ENCODE measurements at places on chromosomes 7 and 10.

- DNase-seq: no peak
Observed at GRCh38 chr10:114239994-114240345, 916 bp downstream of the VWA2 start.

DNA sequence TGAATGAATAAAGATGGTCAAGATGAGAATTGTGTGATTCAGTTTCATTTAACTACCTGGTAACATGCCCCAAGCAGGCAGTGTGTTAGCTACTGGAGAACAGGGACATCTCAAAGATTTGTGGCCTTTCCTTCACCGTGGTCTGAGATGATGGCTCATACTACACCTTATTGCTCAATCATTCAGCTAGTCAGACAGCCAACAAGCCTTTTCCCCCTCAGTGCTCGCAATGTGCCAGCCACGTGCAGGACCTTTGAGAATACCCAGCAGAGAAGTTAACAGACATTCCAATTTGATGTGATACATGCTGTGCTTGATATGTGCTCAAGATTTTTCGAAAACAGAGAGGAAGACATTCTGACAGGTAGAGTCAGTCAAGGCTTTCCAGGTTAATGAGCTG lies 562.8 kb downstream of the SUGCT start:
- no peak for DNase-seq

DNA sequence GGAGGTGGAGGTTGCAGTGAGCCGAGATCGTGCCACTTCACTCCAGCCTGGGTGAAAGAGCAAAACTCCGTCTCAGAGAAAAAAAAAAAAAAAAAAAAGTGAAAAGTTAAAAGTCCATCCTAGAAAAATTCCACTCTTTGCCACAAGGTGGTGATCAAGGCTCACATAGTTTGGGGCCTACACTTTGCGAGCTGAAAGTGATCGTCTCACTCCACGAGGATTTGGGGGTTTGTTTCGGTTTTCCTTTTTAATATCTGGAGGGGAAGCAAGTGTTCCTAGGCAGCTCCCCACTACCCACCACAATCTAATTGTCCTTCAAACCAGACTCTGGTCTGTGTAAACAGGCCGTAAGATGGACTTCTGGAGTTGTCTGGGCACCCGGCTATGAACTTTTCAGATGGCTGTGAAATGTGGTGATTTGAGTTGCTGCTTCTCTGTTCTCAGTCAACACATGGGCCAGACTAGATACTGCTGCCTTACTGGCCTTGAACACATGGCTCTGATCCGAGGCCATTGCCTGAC lies 27.1 kb downstream of the PRLHR start:
- peak; percentile 24 for DNase-seq

DNA sequence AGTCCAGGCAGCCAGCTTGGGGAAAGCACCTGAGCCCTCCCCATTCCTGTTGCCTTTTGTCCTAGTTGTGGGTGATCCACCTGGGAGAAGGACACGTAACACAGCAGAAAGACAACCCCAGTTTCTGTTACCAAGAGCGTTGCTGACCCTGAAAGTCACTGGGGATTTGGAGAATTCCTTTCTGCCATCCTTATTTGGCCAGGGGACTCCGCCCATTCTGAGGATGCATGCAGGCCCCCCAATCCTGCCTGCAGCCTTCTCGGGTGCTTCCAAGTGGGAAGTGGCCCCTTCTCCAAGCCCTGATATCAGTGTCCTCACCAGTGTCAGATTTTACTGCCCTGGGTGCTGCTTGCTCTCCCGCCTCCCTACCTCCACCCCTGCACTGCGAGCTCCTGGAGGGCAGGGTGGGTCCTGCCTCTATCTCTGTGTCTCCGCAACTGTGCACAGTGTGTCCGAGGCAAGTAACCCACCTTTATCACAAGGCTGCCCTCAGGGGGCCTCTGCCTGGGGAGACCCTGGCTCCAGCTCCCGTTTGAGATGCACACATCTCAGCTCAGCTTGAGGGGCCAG lies 9.2 kb upstream of the ADCY1 start:
- no peak for DNase-seq

DNA sequence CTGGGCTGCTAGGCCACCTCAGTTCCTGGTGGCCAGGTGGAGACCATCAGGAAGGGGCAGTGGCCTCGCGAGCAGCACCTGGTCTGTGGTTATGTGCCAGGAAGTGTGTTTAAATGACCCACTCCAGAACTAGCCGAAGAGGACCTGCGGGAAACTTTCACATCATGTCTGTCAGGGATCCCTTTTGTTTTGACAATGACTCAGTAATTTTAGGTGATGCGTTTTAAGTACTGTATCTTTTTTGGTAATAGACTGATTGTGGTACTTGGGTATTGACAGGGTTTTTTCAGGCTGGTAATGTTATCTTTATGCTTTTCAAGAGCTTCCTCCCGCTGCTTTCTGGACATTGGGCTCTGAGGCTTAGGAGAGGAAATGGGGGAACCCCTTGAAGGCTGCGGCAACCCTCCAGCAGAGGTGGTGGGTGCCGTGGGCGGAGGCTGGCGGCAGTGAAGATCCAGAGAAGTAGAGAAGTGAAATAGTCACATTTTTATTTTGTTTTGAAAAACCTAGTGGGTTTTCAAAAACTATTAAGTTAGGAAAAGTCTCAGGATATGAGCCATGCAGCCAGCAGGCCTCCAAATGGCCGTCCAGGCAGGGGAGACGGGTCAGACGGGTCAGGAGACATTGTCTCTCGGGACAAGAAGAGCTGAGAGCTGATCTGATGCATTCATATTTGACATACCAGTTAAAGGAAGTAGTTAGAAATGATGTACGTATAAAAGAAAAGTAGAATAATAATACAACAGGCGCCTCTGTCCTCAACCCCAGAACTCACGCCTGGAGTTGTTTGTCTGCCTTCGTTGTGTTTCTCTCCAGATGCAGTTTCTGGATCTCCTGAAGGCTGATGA lies 27.7 kb downstream of the PPP2R2D start:
- DNase-seq: no peak

GRCh38 chr7:149713731-149714068 lies 59.7 kb downstream of the ZNF467 start:
- DNase-seq: no peak

GRCh38 chr7:98655611-98656010 lies 38.5 kb downstream of the NPTX2 start:
- no peak for DNase-seq

DNA sequence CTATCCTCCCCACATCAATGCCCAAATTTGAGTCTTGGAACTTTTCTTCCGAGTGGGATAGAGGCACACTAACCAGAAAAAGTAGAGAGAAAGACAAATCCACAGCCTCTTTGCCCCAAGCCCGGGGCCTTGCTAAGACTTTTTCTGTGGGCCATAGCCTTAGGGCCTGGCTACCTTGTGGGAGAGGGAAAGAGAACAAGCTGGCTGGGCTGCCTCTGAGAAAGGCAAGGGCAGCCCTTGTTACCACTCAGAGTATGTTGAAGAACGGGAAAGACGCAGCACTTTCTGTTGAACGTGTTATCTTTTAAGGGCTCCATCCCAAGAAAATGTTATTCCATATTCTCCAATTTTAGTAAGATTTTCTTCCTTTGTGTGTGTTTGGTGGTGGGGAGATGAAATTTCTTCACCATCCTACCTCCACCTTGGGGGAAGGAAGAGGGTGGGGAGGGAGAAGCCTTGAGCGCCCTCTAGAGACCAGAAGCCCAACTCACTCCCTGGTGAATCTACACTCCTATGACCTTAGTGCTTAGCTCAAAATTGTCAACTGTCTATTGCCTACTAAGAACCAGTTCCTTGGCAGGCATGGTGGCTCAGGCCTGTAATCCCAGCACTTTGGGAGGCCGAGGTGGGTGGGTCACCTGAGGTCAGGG lies 3.9 kb upstream of the NRF1 start:
- DNase-seq: no peak

- no peak for DNase-seq
Observed at GRCh38 chr10:77509391-77509790, 128.2 kb downstream of the KCNMA1 start.

DNA sequence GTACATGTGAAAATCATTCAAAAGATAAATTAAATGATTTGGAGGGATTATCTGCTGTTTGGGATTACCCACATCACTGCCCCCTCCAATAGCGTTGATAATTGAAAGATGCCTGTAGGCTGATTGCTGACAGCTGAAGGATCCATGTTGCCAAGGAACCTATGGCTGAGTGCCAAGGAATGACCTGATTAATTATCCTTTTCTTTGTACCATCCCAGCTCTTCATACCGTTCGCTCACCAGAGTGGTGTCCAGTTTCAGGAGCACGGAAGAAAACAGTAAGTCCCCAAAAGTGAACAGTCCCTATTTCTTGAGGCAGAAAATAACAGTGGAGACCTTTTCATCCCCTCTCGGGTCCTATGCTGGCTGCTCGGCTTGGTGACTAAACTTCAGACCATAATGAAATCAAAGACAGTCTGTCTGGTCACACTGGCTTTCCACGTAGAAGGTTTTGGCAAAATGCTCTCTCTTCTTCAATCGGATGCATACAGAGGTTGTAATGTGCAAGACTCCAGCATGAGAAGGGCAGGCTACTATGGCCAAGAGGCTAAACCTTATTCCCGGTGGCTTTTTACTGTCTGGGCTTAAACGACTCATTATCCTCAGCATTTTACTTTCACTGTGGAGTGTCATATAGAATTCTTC lies 108.8 kb downstream of the SPAG6 start:
- peak; percentile 66 for DNase-seq

DNA sequence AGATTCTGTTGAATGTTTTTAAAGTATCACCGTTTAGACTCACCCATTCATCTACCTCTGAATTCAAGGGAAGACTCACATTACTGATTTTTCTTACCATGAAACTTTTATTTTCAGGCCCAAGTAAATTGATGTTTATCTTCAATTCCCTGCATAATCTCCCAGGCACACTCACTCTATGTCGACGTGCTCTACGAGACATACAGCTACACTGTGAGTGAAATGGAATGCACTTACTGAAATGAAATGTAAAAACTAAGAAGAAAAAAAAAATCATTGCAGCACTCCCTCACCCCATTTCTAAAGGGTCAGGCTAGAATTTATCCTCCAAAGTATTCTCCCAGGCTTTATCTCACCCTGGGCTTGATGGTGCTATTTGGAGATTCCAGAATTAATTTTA lies 987.9 kb downstream of the CCSER2 start:
- DNase-seq: no peak

- DNase-seq: no peak
Observed at GRCh38 chr7:52992479-52993162, 42.8 kb upstream of the POM121L12 start.

DNA sequence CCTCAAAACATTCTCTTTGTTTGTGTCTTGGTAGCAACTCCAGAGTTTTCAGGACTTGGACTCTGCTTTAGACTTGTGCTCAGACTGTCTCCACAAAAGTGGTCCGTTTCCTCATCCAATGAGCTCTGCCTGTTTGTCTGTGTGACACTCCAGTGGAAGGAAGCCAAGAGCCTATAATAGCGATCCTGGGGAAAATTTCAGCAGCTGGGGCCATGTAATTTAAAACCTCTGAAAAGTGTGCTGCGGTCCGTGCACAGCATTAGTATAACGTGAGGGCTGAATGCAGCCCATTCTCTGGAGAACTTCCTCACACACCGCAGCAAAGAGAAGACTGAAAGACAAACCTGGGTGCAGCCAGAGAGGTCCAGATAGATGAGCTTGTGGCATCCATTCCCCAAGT lies at the start of gene LRRC17:
LRRC17 (plus strand) TSS at position 259 of the 400 bp plus-strand sequence. CDS start 20,914 bp downstream, outside the sequence.
- DNase-seq: peak; percentile 87

- peak; percentile 21 for DNase-seq
Observed at GRCh38 chr7:73622909-73623797, 1.2 kb downstream of the MLXIPL start.

- DNase-seq: no peak
Observed at GRCh38 chr7:128836729-128837348, 6.6 kb downstream of the FLNC start.

- no peak for DNase-seq
Observed at GRCh38 chr7:18573410-18574234, 78.1 kb downstream of the HDAC9 start.

GRCh38 chr10:119541459-119542356 lies 811 bp downstream of the RGS10 start:
- no peak for DNase-seq

DNA sequence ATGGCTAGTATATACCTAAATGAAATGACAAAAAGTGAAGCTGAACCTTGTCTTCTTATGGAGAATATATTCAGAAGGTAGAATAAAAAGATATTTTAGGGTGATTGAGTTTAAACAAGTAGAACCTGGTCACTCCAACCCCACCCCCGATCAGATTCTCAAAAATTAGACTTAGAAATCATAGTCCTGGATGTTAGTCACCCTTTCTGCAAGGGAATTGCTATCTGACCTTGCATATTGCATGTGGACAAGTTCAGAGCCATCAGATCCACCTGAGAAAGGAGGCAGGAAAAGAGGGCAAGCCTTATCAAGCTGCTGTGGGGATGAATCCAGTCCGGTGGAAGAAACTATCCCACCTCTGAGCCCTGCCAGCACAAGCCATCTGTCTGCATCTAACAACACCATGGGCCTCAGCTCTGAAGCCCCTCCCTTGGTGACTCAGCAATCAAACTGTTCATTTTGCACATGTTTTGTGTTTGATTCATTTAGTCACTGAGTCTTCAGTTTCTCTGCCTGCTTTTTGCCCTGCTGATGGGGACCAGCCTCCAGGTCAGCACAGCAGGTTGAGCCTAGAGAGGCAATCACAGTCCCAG lies 727.3 kb downstream of the AUTS2 start:
- DNase-seq: no peak

- no peak for DNase-seq
Observed at GRCh38 chr10:8054244-8054493, 319 bp upstream of the GATA3 start.

GRCh38 chr10:77099136-77099535 lies 538.5 kb downstream of the KCNMA1 start:
- no peak for DNase-seq

DNA sequence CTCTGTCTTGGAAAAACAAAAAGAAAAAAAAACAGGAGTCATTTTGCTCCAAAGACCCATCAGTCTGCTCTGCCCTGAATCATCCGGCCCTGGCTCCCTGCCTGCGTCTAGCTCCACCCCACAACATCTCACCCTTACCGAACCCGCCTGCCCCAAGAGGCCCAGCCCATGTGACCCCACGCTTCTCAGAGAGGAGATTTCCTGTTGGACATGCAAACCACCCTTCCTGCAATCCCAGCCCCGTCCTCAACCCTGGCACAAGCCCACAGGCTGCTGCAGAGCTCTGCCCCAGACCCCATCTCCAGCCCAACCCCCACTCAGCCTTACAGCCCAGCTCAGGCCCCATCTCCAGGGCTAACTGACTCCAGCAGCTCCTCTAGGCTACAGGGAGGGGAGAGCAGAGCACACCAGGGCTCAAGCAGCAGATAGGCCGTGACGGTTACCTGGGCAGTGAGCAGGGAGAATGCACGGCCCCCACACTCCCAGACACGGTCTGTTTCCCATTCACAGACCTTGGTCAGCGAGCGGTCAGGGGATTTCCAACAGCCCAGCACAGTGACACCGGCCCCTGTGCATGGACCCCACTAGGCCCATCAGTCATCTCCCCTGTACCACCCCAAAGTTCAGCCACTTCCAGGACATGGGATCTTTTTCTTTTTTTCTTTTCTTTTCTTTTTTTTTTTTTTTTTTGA lies 69.9 kb upstream of the GTF2I start:
- DNase-seq: no peak

Data from NCI-H1105 (cell line).